ENCODE measurements at places on chromosomes 12 and 14.

DNA sequence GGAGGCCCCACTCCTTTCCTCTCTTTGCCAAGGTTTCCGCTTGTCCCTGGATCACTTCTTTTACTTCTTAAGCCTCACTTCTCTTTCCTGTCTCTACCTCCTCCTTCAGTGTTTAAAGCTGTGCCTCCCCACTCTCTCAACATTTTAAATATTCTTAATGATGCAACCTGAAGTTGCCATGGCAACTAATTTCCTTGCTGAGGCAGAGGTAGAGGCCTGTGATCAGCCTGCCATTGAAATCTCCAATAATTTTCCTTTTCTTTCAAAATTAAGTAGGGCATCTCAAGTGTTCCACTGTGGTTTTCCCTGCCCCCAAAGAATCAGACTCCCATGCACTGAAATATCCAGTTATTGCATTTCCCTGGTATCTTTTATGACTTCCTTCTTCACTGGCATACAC is 108.6 kb upstream of the VRK1 start:
- no peak for DNase-seq

- no peak for DNase-seq
Observed at GRCh38 chr14:34867199-34867598, 8.0 kb downstream of the BAZ1A start.

DNA sequence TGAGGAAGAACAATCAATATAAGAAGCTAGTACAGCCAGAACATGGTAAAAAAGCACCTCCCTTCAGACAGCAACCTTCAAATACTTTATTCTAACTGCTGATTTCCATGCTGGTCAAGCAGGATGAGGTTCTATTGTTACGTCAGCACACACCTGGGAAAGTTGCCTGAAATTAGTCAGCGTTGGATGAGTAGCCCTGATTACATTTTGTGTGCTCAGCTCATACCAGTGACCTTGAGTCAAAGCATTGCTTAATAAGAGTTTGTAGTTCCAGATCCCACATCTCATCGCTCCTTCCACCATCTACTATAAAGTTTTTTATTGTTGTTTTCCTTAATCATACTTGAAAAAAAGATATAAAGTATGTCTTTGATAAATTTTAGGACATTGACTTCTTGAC is 361.5 kb downstream of the EGLN3 start:
- DNase-seq = no peak

GRCh38 chr14:94171208-94171607 is 2.9 kb upstream of the PPP4R4 start:
- no peak for DNase-seq
